ENCODE measurements at places on chromosomes 2 and 18. TPM values are rescaled to one million over a fixed set of nuclear protein-coding genes. Genes with fewer than 3 reads are reported as not detected.

The MTA3 gene
- 24.5 TPM for polyA plus RNA-seq

The UGT1A4 gene
- 0.50 TPM for polyA plus RNA-seq

The PPP1R1C gene
- 0.83 TPM for polyA plus RNA-seq

The TTC27 gene
- 8.9 TPM for polyA plus RNA-seq

The OXER1 gene
- 1.8 TPM for polyA plus RNA-seq

The NAT8 gene
- polyA plus RNA-seq: 0.25 TPM

The IKZF2 gene
- polyA plus RNA-seq: under 0.01 TPM

The SCYGR4 gene
- not detected for polyA plus RNA-seq

- H3K36me3 ChIP-seq: no peaks in the 10 kb centered on the region
- no peak for DNase-seq
- no peaks in the 10 kb centered on the region for H3K4me1 ChIP-seq
- H3K27ac ChIP-seq: no peak overlapping the region
- no peak overlapping the region for H3K4me3 ChIP-seq
Measured at GRCh38 chr2:43831543-43832294, 6.9 kb downstream of the ABCG5 start.

DNA sequence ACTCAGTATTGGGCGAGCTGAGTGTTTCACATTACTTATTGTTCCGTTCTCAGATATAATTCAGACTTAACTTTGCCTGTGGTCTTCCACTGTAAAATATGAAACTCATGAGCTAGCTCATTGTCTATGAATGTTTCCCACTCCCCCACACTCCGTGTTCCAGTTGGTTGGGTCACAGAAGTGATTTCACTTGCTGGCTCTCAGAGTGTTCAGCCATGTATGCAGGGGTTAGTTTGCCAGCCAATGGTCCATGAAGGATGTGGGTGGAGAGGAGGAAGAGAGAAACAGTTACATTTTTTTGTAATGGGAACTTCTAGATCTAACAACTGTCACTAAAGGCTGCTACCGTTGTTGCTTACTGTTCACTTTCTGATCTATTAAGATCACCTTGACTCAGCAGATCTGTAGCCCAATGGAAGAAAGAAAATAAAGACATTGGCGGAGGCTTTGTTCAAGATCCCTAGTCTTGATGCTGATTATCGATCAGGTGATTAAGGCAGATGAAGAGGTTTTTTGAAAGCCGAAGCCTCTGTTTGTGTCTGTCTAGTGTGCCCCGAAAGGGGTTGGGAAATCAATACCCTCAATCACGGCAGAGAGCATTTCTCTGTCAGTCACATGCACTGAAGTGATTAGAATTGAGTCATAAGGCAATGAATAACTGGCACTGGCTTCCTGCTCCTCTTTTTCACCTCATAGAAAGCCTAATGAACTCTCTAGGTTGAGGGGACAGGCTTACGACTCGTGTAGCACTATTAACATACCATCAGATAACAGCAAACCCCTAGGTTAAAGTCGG lies 279.7 kb upstream of the FIGN start:
- H3K27me3 ChIP-seq: no peaks in the 10 kb centered on the region
- no peak overlapping the region for H3K4me3 ChIP-seq
- H3K27ac ChIP-seq: peak overlapping the region; percentile 12
- no peaks in the 10 kb centered on the region for H3K36me3 ChIP-seq
- DNase-seq: peak; percentile 59

DNA sequence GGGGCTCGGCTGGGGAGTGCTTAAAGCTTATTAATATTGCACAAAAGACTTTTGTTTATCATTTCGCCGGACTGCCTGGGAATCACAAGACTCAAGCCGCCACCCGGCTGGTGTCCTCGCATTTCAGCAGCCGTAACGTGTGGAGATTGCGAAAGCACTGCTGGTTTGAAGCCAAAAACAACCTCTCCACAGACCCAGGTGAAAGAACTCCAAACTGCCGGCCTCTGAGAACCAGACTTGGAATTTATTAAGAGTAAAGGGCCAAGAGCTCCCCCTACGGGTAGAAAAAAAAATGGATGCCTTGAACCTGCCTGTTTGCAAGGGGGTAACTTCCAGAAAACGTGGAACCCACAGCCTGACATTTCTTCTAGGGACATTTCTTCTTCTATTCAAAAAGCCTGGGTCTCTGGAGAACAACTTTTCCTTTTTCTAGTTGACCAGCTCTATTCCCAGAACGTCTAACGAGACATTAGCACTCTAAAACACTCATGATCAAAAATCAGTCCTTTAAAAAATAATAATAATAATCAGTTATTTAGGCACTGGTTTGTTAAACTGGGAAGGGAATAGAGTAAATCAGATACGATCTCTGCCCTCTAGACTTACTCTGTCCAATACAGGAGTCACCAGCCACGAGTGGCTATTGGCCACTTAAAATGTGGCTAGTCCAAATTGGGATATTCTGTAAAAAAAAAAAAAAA lies 216.3 kb downstream of the C1D start:
- H3K36me3 ChIP-seq: no peaks in the 10 kb centered on the region
- DNase-seq: peak; percentile 98
- H3K27ac ChIP-seq: peak overlapping the region; percentile 68
- peak overlapping the region; percentile 4 for H3K4me3 ChIP-seq
- no peaks in the 10 kb centered on the region for H3K27me3 ChIP-seq

- no peaks in the 10 kb centered on the region for H3K4me1 ChIP-seq
- no peak overlapping the region for H3K4me3 ChIP-seq
- H3K36me3 ChIP-seq: no peaks in the 10 kb centered on the region
- H3K27me3 ChIP-seq: no peaks in the 10 kb centered on the region
Measured at GRCh38 chr18:67509741-67510391, 6.7 kb downstream of the DSEL start.

DNA sequence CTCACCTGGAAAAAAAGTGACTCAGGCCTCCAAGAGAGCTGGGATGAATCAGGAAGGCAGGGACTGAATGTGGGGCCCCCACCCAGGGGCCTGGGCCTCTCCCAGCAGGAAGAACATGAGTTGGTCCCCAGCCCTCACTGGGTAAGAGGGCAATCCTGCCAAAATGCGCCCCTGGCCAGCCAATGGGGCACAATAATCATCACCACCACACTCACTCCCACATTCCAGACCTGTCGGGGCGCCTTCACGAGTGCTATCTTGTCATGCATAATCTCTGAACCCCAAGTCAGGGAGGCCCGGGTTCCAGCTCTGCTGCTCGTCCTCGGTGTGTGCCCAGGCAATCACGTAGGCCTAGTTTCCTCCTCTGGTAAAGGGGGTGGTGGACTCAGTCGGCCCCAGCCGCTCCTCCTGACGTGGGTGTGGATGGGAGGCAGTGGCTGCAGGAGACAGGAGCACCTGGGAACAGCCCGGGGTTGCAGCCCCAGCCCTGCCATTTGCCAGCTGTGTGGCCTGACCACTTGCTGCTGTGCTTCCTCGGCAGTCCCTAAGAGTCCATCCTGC lies 115.1 kb downstream of the CYP26B1 start:
- no peak overlapping the region for H3K27ac ChIP-seq
- no peaks in the 10 kb centered on the region for H3K27me3 ChIP-seq
- H3K36me3 ChIP-seq: no peaks in the 10 kb centered on the region
- no peak overlapping the region for H3K4me3 ChIP-seq
- DNase-seq: no peak

- no peak overlapping the region for H3K4me3 ChIP-seq
- no peaks in the 10 kb centered on the region for H3K27me3 ChIP-seq
- H3K36me3 ChIP-seq: no peaks in the 10 kb centered on the region
- DNase-seq: no peak
Measured at GRCh38 chr2:226524381-226524843, 275.2 kb downstream of the IRS1 start.

DNA sequence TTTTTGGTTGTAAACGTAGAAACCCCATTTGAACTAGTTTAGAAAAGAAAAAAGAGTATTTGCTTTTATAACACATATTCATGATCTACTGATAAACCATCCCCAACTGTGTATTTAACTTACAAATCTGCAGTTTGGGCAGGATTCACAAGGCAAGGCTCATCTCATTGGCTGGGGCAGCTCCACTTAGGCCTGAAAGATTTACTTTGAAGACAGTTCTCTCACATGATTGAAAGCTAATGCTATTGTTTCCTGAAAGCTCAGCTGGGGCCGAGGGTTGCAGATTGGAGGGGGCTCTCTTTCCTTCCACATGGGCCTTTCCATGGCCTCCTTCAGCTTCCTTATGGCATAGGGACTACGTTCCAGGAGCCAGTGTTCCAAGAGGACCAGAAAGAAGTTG lies 47.4 kb downstream of the ARHGAP15 start:
- no peak for DNase-seq
- H3K27ac ChIP-seq: no peak overlapping the region
- H3K4me1 ChIP-seq: no peaks in the 10 kb centered on the region
- no peak overlapping the region for H3K4me3 ChIP-seq

DNA sequence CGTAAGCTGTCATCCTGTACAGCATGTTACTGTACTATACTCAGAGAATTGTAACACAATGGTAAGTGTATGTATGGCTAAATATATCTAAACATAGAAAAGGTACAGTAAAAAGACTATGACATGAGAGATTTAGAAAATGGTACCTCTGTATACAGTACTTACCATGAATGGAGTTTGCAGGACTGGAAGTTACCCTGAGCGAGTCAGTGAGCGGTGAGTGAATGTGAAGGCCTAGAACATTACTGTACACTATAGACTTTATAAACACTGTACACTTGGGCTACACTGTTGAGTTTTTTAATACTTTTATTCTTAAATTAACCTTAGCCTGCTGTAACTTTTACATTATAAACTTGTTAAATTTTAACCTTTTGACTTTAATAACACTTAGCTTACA lies 1.5 kb downstream of the DDX18 start:
- no peaks in the 10 kb centered on the region for H3K27me3 ChIP-seq
- H3K36me3 ChIP-seq: peaks cover 6% of the 10 kb centered on the region
- H3K4me3 ChIP-seq: no peak overlapping the region
- DNase-seq: no peak
- peaks cover 19% of the 10 kb centered on the region for H3K4me1 ChIP-seq
- H3K27ac ChIP-seq: no peak overlapping the region

DNA sequence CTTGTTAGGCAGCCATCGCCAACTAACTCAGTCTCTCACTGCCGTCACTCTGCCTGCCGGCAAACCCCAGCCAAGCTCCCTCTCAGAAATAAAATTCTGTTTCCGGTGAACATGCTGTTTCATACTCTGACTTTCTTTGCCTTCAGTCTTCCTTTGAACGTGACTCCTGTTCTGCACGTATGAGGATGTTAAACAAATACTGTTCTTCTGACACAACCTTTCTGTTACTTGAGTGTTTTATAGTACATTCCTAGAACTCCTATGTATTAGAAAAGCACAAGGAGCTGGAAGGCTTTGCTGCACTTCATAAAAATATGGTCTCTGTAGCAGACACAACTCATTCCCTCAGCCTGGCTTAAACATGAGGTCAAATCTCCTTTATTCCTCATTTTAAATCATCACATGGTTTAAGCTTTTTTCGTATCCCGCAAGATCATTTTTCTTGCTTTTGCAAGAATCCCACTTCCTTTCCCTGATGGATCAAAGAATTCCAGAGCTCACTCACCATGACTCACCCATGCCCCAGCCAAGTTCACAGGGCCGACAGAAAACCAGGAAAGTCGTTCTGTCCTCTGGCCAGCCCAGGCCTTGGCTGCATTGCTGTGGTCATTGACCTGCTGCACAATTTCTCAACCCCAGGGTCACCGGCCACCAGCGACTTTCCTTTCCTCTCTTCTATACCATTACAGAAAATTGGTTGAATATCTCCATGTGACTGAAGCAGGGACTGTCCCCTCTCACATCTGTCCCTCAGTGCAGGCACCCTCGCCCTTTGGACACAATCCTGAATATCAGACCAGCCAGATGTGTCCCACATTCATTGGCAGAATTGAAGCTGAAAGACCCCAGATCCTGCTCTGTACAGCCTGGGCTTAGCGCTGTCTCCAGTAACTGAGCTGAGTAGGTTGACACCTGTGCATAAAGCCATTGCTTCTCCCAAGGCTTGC lies 183.1 kb upstream of the ARL4C start:
- H3K36me3 ChIP-seq: no peaks in the 10 kb centered on the region
- no peaks in the 10 kb centered on the region for H3K27me3 ChIP-seq
- DNase-seq: peak; percentile 89
- no peak overlapping the region for H3K4me3 ChIP-seq
- peak overlapping the region; percentile 23 for H3K27ac ChIP-seq

- no peak overlapping the region for H3K27ac ChIP-seq
- H3K27me3 ChIP-seq: no peaks in the 10 kb centered on the region
- no peak overlapping the region for H3K4me3 ChIP-seq
- no peak for DNase-seq
- H3K36me3 ChIP-seq: no peaks in the 10 kb centered on the region
Measured at GRCh38 chr2:118202707-118203303, 114.5 kb downstream of the INSIG2 start.

- H3K27me3 ChIP-seq: no peaks in the 10 kb centered on the region
- no peaks in the 10 kb centered on the region for H3K36me3 ChIP-seq
- DNase-seq: no peak
Measured at GRCh38 chr18:13272416-13272815, 53.9 kb downstream of the LDLRAD4 start.

DNA sequence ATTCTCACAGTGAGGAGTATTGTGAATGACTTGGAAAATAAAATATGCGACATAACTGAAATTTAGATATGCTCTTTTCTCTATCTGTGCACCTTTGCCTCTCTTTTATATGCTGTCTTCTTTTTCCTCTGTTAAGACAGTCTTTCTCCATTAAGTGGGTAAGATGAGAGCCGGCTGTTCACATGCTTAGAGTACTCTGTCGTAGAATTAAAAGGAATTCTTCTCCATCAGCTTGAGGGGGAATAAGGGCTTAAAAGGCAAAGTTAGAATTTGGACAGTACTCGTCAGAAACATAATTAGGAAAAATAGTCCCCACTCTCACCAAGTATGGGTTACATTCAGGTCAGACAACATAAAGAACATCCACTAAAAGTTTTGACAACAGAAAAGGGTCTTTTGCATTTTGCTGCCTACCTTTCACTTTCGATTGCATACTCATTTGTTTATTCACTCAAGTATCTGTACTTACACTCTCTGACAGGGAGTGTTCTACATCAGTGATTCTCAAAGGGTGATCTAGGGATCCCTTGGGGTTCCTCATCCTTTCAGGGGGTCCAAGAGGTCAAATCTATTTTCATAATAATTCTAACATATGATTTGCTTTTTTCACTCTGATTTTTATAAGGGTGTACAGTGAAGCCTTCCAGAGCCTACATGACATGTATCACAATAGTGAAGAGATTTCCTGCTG lies 48.0 kb downstream of the ARHGAP15 start:
- H3K36me3 ChIP-seq: no peaks in the 10 kb centered on the region
- H3K27me3 ChIP-seq: no peaks in the 10 kb centered on the region
- H3K27ac ChIP-seq: peak overlapping the region; percentile 21
- no peak for DNase-seq
- H3K4me3 ChIP-seq: no peak overlapping the region
- no peaks in the 10 kb centered on the region for H3K4me1 ChIP-seq

- H3K36me3 ChIP-seq: no peaks in the 10 kb centered on the region
- no peak for DNase-seq
- H3K27ac ChIP-seq: no peak overlapping the region
- no peak overlapping the region for H3K4me3 ChIP-seq
Measured at GRCh38 chr2:180520921-180521581, 459.4 kb upstream of the UBE2E3 start.

GRCh38 chr2:128511731-128512378 lies 193.2 kb upstream of the HS6ST1 start:
- no peak overlapping the region for H3K4me3 ChIP-seq
- DNase-seq: no peak
- no peaks in the 10 kb centered on the region for H3K36me3 ChIP-seq
